ENCODE measurements at places on chromosomes 2 and 18.

GRCh38 chr2:37417321-37417720 lies 72.9 kb downstream of the QPCT start:
- DNase-seq = no peak

GRCh38 chr2:29022679-29023078 lies 41.6 kb downstream of the TOGARAM2 start:
- DNase-seq = no peak

DNA sequence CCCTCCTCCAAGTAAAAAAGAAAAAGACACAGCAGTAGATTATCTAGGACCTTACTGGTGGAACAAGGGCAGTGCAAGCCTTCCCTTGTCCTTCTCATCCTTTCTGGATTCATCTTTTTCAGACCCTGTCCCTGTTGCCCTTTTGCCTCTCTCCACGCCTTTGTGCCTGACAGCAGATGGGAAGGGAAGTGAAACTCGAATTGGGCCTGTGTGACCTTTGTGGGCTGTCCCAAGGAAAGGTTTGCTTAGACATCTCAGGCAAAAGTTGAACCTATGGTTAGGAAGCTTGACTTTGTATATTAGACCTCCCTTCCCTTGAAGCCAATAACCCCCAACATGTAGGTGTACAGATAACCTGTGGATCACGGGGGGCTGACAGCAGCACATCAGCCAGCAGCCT lies 185.3 kb downstream of the PRKCE start:
- DNase-seq = peak; percentile 26

DNA sequence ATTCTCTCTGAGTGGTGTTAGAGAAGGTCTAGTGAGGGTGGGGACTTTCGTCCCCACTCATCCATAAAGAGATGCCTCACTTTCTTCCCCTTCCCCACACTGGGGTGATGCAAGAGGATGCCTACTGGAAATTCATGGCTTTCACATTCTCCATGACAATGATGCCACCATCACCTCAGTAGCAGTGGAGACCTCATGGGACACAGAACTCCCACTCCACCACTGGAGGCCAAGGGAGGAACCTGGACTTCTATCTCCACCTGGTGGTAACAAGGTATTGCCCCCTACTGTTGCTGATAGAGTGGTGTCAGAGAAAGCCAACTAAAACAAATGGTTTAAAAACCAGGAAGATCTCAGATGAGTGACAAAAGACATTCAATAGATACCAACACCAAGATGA lies 110.9 kb downstream of the INHBB start:
- DNase-seq = no peak

DNA sequence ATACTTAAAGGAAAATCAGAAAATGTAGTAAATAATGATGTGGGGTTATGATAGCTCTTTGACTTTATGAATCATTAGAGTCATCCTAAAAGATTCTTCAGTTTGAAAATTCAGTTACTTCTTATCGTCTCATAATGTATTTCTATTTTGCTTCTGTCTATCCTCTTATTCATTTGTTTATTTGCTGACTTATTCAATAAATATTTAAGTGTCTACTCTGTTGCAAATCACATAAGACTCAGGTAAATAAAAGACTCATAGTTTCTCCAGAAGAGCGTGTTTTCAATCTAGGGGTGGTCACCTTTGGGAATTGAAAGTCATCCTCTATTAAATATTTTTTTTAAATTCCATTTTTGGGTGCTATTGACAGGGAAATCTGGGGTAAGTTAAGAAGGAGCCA lies 69.1 kb upstream of the RBMS1 start:
- no peak for DNase-seq

DNA sequence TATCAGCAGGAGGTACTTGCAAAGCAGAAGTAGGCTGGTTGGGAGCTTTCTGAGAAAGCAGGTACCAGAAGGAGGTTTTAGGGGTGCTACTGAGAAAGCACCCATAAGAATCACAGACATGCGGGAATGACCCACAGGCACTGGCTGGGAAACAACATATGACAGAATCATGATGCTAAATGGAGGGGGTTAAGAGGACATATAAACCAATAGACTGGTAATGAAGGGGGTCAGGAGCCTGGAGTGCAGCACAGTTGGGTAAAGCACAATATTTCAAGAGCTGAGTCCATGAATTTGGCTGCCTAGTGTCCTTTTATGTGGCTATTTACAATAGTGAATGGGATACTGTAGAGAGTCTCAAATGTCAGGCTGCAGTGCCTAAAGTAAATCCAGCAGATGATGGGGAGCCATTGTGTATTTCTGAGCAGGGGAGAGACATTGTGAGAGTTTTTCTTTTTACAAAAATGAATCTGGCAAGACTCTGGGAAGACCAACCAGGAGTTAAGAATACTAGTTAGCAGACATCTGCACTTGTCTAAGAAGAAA lies 27.6 kb upstream of the GMCL1 start:
- DNase-seq = no peak

GRCh38 chr2:241935314-241935713 lies 65.8 kb downstream of the RTP5 start:
- DNase-seq = no peak

- no peak for DNase-seq
Observed at GRCh38 chr2:141692829-141693228, 438.0 kb downstream of the LRP1B start.

DNA sequence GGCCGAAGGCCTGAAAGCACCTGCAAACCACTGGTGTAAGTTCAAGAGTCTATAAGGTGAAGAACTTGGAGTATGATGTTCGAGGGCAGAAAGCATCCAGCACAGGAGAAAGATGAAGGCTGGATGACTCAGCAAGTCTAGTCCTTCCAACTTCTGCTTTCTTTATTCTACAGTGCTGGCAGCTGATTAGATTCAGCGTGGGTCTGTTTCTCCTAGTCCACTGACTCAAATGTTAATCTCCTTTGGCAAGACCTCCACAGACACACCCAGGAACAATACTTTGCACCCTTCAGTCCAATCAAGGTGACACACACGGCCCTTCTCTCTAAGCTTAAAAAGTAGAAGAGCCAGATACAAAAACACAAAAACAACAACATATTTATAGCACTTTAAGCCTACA lies 43.4 kb downstream of the NMS start:
- no peak for DNase-seq

DNA sequence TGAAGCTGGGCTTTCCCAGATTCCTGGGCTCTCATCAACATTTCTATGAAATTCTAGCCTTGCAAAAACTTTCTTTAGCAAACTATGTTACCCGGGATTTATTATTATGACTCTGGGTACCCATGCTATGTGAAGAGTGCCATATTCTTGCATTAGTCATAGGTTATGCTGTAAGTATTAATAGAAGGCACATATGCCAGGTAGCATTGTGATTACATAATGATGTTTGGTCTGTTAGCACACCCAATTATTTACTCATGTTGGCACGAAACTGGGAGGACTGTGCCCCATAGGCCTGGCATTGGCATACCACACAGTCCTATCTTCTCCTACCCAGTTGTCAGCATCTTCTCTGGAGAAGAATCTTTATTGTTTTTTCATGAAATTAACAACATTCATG lies 171.0 kb downstream of the SLC4A3 start:
- no peak for DNase-seq

DNA sequence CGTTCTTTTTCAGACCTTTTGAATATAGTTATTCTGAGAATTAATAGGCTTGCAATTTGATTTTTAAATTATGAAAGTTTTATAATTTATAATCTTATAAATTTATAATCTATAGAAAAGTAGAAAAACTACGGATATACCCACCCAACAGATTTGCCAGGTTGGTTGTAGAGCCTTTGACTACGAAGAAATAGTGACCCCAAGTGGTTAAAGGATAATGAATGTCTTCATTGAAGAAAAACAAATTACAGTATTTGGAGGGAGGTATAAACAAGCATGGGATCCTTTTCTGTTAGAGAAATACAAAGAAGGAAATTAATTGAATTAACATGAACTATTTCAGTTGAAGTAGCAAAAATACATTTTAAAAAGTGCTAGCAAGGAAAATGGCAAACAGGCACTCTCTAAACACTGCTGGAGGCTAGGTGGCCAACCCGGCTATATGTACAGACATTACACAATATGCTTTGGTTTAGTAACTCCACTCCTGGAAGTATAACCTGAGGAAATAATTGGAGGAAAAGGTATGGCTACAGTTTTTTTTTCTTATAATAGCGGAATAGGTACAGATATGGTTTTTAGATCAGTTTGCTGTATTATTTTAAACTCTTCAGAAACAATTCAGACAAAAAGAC lies 110.9 kb downstream of the MIB1 start:
- DNase-seq = no peak

DNA sequence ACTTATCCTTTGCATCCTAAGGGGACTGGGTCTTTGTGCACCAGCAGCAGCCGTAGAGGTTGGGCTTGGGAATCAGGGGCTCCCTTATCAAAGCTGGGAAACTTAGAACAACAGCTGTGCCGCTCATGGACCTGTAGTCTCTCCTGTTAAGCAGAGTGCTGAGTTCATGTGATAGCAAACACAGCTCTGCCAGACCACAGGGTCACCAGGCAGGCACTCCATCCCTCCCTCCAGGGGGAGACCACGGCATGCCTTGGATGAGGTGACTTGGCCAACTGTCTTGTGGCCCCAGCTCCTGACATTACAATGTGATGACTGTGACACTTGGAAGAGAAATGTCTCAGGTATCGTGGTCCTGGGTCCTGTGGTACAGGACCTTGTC lies 60.0 kb downstream of the DGKD start:
- DNase-seq = no peak

DNA sequence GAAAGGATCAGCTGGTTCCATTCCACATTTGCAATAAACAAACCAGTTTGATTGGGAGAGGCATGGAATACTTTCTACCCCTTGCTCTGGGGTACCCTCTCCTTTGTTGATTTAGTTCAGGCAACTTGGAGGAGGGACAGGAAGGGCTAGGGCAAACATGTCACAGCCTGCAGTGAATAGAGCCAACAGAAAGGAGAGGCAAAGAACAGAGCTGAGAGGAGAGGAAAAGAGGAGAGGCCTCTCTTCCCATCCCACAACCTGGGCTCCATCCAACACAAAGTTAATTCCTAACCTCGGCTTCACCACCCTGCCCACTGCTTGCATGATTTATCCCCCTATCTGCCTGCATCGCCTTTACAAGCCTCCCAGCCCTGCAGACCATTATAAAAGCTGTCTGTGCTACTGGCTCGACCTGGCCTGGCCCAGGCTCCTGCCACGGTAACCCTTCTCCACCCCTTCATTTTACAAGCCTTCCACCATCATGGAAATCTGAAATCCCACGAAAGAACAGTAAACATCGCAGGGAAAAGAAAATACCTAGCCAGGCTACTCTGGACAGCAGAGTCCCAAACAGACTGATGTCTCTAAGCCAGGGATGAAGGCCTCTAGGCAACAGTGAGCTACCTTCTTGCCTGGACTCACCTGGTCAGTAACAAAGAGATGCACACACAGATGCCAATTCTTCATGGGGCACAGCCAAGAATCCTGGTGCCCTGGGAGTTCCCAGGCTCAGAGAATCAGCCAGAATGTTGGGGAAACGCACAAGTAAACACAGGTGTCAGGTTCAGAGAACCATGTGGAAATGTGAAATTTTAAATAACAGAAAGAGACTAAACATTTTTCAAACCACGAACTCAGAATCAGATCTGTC lies 43.6 kb downstream of the NHEJ1 start:
- DNase-seq = no peak

DNA sequence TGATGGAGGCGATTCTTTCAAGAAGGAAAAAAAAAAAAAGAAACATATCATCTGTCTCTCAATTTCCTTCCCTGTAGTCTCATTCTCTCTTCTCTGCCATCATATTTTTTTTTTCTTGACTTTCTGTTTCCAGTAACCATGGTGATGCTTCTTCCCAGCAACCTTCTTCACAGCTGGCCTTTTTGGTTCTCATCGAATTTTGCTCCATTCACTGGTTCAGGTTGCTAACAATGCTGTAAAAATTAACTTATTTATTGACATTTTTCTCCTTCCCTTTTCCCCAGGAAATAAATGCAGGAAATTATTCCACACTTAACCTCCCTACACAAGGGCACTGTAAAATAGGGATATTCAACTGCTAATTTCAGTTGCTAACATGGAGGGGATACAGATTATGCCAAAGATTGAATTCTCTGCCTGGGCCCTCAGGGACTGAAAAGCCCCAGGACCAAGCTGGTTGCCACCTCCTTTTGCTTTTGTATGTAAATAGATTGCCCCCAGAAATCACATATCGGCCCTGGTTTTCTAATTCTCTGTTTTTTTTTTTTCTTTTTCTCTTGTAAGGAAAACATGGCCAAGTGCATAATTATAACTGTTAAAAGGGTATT lies 154.7 kb downstream of the MAP2 start:
- DNase-seq = no peak

GRCh38 chr2:133844214-133844892 lies 276.1 kb upstream of the NCKAP5 start:
- peak; percentile 34 for DNase-seq

DNA sequence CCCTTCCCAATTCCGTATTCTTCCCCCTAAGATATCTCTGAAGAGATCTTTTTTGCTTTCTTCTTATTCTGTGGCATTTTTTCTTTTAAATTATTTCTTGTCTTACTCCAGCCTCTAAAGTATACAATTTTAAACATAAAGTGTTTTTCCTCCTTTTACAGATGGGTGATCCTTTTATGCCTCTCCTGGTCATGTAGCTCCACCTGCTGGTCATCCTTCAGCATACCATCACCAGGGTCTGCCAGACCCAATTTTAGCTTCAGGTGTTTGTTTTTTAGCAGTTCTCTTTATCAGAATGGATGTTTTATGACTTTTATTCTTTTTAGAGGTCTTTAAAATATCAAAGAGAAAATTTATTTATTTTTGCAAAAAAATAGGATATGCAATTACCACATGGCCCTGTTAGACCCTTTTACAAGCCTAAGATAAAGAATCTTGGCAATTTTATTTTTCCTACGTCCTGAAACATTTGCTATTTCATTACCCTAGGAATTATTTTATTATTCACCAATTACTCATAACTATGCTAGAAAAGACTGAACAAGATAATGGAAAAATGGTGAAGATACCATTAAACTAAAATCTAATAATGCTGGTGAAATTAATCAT lies 55.5 kb downstream of the PIGN start:
- DNase-seq = peak; percentile 20

GRCh38 chr2:42755191-42755880 lies 8.6 kb downstream of the OXER1 start:
- DNase-seq = no peak

GRCh38 chr18:38644875-38645641 lies 1079.5 kb upstream of the CELF4 start:
- no peak for DNase-seq

DNA sequence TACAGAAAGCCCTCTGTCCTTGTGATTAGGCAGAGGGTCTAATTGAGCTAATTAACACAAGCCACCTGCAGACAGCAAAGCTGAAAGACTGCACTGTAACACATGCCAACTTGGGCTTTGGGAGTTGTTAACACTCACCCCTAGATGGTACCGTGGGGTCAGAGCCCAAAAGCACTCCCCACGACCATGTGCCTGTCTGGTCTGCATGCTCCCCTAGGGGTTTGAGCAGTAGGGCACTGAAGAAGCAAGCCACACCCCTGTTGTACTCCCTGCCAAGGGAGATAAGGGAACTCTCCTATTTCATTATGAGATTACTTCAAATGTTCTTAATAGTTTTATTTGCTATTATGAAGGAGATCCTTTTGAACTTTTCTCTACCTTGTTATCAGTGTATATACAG lies 560.1 kb upstream of the FSHR start:
- DNase-seq = no peak

GRCh38 chr2:170396799-170397459 lies 219.0 kb downstream of the MYO3B start:
- no peak for DNase-seq

GRCh38 chr18:457521-458412 lies 42.7 kb downstream of the COLEC12 start:
- DNase-seq = no peak

Measured in CD4-positive, alpha-beta T cell (primary cell).